ENCODE measurements at places on chromosomes 7 and 10.

DNA sequence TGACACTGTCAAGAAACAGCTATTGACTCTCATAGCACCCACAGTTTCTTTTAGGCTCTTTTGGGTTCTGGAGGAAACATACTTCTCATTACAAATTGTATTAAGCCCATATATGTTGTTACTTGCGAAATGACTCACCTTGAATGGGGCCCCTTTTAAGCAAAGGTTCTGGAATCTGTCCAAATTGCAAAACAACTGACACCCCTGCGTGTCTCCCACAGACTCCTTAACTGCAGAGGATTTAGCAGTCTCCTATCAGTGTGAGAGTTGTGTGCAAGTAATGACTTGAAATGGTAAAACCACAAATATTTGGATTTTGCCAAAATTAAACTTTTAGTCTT lies 192.3 kb downstream of the DNAJC1 start:
- DNase-seq: no peak

GRCh38 chr7:105674200-105674920 lies 93.1 kb upstream of the EFCAB10 start:
- no peak for DNase-seq

DNA sequence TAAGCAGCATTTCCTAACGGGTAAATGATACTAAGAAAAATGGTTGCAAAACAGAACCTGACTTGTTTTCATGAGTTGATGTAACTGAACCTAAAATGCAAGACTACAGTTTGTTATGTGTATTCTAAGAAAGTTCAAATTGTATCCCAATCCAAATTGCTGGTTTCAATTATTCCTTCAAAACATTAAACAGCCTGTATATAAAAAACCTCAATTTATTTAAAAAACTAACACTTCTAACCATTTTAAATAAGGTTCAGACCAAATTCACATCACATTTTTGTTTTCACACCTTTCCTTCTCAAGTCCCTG lies 80.9 kb downstream of the LRRC17 start:
- no peak for DNase-seq

DNA sequence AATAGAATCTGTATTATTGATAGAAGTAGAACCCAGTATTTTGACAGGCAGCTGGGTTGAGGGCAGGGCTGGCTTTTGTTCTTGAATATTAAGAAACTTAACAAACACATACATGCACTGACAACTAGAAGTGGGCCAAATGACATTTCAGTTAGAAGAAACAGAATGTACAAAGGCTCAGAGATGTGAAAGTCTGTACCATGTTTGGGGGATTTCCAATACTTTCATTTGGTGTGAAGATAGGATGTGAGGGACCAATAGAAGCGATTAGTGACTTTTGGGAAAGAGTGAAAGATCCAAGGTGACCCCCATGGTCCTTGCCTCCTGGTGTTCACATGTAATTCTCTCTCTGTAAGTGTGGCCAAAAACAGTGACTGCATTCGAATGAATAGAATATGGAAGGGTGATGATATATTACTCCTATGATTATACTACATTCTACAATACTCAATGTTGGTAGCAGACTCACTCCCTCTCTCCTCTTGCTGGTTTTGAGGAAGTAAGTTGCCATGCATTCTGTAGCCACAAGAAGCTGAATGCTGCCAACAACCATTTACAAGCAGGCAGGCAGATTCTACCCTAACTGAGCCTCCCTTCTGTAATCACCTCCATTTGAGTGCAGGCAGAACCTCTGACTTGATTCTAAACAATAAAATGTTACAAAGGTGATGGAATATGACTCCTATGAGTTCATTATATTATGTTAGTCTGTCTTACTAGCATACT lies 151.4 kb downstream of the TMEM168 start:
- no peak for DNase-seq

- DNase-seq: no peak
These were observed 17.1 kb downstream of the GBX1 start for GRCh38 chr7:151150388-151150787.

DNA sequence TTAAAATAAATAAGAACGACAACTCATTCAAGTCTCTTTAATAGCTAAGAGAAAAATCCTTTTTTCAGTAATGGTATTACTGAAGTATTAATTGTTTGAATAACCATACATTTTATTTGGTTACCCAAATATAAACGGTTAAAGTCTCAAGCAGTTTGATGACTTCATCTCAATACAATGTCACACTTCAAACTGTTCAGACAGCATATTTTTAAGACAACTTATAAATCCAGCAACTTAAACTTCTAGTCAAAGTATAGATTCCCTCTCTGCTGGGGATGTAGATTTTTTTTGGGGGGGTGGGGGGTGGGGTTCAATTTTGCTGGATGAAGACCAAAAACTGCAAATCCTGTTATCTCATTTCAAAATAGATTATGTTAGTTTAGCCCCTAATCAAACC lies 42.0 kb downstream of the GNA12 start:
- DNase-seq: peak; percentile 69

- no peak for DNase-seq
These were observed 27.3 kb downstream of the CAMK2G start for GRCh38 chr10:73847031-73847430.

- DNase-seq: no peak
These were observed 57.4 kb downstream of the MINDY4 start for GRCh38 chr7:30828591-30828990.

DNA sequence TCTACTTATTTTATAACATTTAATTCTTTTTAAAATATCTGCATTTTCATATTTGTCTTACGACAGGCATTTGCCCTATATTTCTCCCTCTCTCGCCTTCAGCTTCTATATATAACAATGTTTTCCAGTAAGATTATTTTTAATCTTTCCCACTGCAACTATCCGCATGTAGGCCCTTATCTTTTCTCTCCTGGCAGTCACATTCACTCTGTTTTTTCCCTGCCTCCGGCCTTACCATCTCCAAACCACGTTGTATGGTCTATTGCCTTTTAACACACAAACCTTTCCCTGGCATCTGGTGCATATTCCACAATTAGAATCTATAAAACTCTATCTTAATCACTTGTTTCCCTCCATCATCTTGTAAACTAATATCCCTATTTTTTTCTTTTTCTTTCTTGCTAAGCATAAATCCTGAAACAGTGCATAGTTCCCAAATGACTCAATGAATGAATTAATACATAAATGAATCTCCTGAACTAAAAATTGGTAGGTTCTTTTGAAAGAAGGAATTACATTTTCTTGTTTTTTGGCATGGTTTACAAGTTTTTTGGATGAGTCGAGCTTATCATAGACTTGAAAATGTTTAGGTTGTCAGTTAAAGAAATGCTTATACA lies 173.2 kb downstream of the SEMA3A start:
- DNase-seq: peak; percentile 32

- DNase-seq: no peak
These were observed 47.2 kb downstream of the TMEM270 start for GRCh38 chr7:73908123-73908611.

DNA sequence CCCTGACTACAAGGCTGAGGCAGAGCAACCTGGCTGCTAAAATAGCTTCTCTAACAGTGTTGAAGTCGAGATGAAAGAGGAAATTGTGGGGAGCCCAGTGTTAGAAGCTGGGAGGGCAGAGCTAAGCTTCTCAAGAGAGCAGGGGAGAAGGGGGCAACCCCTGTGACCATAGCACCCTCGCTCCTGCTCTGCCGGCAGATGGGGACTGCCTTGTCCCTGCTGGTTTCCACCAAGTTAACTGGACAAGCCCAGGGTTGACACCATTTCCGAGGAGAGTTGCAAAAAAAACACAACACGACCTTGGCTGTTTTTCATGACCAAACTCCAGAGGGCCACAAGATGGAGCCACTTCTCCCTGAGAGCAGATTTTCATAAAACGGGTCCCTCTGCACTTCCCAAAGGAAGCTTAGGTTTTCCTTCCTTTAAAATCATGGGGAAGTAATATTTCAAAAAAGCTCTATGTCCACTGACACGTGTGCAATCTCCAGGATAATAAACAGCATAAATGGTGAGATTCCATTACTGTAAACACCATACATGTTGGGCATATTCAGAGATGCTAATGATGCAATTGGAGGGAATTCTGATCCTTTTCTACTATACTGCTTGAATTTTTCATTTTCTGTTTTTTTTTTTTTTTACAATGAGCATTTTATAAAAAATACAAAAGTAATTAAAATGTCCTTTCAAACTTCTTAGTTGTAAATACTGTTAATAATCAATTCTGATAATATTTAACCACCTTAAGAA lies 140.4 kb downstream of the PIP4K2A start:
- peak; percentile 23 for DNase-seq

DNA sequence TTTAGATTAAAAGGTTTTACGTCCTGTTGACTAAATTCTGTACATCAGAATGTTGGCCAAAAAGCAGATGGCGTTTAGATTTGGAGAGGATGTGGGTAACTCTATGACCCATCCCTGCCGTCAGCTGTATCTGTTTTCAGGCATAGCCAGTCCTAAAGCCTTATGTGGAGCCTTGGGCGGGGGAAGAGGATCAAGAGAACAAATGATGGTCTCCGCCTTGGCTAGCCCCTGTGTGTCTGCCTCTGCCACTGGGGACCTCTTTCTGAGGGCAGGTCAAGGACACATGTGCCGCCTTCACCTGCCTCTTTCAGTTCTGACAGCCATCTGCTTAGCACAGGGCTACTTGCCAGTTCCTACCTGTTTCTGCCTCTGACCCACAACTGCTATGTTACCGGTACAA lies 24.1 kb downstream of the PDSS1 start:
- no peak for DNase-seq

DNA sequence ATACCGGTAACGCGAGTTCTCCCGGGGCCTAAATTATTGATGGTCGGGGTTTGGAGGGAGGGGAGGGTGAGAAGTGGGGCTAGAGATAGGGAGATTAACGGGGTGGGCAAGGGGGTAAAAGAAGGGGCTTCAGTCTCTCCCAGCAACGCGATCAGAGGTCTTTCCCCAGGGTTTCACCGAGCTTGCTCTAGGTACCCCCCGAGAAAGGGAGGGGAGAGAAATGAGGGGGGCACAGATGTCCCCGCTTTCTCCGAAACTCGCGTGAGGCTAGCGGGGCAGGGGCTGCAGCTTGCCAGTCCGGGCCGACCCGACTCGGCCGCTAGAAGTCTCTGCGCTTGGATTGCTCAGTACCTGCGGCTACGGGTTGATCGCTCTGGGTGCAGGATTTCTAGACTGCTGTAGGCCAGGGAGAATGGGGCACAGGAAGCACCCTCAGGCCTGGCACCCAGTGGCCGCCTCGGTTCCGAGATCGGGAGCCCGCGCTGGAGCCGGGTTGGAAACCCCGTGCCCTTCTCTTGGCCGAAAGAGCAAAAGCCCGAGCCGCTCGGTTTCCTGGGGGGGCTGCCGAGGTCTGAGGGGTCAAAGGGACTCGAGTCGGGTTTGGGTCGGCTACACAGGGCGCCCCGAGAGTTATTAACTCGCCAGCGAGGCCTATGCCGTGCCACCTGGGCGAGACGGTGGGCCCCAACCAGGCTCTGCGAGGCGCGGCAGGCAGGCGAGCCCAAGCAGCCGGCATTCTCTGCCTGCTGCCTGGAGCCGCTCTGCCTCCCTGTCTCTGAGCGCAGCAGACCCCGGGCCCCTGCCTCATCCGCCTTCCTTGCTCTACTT lies 3.1 kb downstream of the PAX2 start:
- no peak for DNase-seq

GRCh38 chr7:31493714-31494181 lies 20.1 kb upstream of the ITPRID1 start:
- no peak for DNase-seq

DNA sequence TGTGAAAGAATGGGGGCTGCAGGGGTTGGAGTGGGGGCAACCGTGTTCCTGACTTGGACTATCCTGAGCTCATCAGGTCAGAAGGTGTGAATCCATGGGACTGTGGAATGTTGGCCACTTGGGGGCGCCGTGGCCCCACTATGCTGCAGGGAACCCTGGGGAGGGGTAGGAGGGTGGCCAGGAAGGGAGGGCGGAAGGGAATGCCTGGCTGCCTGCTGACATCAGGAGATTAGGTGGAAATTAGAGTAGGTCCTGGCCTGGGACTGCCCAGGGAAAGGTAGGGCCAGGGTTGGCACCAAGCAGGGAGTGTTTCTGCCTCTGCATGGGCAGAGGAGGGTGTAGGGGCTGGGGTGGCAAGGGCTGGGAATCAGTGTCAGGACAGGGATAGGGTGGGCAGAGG lies 65.8 kb upstream of the PRSS58 start:
- no peak for DNase-seq

GRCh38 chr10:32109603-32110002 lies 53.4 kb upstream of the KIF5B start:
- DNase-seq: no peak

DNA sequence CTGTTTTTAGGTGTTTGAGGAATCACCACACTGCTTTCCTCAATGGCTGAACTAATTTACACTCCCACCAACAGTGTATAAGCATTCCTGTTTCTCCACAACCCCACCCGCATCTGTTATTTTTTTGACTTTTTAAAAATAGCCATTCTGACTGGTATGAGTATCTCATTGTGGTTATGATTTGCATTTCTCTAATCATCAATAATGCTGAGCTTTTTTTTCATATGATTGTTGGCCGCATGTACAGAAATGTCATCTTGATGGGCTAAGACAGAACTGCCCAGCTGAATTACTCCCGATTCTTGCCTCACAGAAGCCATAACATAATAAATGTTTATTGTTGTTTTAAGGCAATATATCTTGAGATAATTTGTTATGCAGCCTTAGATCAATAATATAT lies 93.1 kb upstream of the DKK1 start:
- no peak for DNase-seq

DNA sequence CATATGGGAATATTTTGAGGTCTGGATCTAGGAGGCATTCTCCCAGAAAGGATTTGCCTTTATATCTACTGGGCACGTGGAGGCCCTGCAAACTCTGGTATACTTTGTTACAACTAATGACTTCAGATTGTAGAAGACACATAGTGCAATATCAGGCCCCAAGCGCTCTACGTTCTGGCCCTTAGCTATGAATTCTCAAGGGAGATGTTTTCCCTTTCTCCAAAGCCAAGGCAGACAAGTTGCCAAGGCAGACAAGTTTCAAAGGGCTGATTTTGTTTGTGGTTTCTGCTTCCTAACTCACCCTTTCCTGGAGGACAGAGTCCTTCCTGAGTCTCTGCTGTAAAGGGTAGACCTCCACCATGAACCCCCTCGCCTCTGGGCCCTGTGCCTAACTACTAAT lies 99.4 kb upstream of the CTTNBP2 start:
- no peak for DNase-seq

DNA sequence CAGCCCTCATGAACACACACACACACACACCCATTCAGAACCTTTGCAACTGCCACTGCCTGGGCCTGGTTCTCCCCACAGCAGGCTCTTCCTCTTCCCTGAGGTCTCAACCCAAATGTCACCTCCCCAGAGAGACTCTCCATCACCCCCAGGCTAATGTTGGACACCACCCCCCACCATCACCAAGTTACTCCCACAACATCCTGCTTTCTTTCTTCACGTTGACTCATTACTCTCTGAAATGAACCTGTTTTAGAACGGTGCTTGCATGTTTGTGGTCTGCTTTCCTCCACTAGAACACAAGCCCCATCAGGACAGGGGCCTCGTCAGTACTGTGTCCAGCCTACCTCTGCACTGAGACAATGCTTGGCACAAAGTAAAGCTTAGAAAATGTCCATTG lies 16.0 kb downstream of the AFAP1L2 start:
- no peak for DNase-seq

GRCh38 chr7:101420436-101420835 lies 57.8 kb downstream of the COL26A1 start:
- DNase-seq: no peak

Data from astrocyte of the spinal cord (primary cell).